C1 segment of cervical spinal cord (tissue), 14 donors: ENCODE measurements at places on chromosomes 2 and 18.

DNA sequence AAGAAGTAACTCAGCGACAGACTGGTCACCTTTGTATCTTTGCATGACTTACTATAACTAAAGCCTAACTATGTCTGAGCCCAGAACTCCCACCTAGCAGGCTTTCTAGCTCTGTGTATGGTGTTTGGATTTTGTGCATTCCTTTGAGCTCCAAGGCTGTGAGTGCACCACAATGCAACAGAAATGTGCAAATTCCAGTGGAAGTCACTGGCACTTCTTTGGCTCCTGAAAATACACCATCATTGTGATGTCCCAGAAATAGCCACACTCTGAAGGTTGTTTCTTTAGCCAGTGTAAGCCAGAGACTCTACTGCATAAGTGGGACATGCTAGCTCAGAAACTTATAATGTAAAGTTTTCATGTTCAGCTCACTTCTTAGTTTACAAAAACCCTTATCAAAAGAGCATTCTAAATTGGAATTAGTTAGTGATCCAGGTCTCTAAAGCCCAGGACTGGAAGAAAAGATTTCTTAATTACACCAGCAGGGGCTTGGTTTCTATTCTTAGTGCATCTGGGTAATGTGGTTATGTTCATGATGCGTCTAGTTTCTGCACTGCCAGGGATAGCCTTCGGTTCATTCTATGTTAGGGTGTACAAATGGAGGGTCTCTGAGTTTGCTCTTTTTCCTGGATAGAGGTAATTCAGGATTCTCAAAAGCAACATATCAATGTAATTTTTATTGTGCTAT lies 1239.5 kb upstream of the ZEB2 start:
- DNase-seq = no peak

DNA sequence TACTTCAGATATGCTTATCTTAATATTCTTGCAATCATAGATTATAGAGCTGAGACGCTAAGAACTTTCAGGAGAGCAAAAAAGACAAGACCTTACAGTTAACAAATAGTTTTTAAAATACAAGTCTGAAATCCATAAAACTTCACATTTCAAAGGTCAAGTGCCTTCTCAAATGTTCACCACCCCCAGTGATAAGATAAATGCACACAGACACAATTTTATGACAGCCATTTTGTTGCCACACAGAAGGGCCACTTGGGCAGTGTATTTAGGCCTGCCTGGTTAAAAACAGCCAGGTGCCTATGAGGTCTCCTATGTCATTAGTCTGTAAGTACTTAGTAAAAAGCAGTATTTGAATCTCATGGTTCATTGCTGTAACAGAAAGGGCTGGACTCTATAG lies 8.1 kb upstream of the PSTPIP2 start:
- no peak for DNase-seq

DNA sequence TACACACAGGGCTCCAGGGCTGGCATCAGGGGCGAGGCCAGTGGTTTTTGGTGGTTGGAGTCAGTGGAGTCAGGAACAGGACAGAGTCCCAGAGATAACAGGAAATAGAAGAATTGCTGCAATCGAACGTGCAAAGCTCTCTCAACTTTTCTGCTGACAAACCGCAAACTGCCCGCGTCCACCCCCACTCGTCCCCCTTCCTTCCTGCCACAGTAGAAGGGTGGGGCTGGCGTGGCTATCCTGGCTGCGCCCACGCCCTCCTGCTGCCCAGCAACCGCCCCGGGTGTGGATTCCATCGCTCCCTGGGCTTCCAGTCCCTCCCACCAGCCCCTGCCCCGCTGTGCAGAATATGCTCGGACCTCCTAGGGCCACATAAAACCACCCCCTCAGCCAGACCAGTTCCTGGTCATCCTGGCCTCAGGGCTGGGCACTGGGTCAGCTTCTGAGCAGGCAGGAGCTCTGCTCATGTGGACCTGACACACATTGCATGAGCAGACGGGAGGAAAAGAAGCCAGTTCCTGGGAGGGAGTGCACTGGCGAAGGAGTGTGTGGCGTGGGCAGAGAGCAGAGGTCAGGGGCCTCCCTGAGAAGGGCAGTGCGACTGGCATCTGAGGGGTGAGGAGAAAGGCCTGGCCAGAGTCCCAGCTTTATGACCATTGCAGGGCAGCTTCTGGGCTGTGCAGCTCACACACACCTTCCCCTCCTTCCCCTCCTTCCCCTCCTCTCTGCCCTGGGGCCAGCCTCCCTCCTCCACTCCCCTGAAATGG lies 85.4 kb upstream of the ATG16L1 start:
- DNase-seq = no peak

- no peak for DNase-seq
Observed at GRCh38 chr2:189171956-189172609, 7.5 kb downstream of the COL5A2 start.

DNA sequence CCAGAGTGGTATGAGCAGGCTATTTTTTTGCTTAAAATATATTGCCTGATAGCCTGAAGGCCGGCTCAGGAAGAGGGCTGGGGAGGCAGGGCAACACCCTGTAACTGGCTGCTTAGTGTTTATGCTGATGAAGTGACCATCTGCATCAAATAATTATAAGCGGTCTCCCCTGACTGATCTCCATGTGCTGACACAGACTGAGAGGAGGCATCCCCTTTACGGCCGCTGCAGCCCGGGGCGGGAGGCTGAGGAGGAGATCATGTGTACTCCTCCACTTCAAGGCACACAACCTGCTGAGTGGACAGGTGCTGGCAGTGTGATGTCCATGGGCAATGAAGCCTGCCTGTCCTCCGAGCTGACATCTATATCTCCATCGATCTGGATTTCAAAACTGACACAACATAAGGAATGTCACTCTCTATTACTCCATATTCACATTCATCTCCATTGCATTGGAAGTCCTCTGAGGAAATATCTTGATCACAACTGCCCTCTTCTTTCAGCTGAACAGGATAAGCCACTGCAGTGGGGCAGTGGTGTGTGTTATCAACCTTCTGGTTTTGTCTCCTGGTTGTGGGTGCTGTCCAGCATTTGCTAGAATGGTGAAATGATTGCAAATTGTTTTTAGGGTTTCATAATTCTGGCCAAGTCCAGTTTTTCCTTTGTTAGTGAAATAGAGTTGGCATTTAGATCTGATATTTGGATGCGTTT lies 143.5 kb downstream of the AQP4 start:
- DNase-seq = no peak

GRCh38 chr2:99537910-99538485 lies 48.2 kb upstream of the REV1 start:
- DNase-seq = no peak

DNA sequence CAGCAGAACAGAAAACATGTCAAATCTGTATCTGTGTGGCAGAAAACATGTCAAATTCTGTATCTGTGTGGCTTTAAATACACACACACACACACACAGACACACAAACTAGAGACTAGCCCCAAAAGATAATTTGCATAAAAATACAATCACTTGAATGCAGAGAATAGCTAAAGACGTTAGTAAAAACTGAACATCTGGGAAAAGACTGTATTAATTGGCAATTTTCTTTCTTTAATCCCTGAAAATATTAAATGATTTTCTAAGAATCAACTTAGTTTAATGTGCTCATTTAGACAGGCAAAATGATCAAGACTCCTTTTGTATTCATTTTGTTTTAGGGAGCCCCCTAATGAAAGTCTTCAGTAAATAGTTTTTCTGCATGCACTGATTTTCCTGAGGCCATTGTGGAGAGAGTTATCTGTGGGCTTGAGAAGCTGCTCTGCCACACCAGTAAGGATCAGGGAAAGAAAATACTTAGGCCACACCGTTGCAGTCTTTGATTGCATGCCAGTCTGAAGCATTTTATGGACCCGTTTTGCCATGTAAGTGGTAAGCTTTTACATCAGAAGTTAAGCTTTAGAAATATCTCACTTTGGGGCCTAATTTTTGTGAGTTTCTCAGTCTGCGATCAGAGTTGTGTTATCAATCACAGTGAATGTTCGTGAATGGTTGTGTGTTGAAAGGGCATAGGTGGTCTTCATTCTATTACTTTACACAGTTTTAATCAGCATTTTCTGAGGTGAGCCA lies 2.2 kb downstream of the SPATS2L start:
- DNase-seq = no peak

DNA sequence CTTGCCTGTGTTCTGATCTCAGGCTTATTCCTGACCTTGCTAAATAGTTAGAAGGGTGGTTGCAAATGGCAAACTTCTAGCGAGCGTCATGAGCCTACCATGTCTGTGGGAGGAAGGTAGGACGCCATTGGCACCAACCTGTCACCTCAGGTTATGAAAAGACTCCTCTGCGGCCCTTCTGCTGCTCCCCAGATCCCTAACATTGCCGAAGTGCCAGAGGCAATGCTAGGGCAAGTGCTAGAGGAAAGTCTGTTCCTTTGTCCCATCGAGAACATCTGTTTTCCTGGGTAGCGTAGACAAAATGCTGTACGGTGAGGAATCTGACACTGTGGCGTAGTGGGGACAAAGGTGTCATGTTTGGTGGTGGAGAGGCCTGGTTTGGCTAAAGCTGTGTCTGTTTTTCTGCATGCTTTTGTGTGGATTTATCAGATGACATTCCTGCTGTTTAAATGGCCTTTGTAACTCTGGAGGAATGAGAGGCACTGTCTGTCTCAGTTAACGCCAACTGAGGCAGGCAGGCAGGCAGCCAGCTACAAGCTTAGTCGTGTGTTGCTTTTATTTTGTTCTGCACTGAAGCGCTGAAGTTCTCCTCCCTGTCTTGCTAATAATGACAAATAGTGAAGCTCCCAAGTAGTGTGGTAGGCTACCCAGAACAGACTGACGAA lies 94.1 kb downstream of the PRPF40A start:
- no peak for DNase-seq

GRCh38 chr2:72095364-72095763 lies 52.3 kb downstream of the CYP26B1 start:
- DNase-seq = no peak

DNA sequence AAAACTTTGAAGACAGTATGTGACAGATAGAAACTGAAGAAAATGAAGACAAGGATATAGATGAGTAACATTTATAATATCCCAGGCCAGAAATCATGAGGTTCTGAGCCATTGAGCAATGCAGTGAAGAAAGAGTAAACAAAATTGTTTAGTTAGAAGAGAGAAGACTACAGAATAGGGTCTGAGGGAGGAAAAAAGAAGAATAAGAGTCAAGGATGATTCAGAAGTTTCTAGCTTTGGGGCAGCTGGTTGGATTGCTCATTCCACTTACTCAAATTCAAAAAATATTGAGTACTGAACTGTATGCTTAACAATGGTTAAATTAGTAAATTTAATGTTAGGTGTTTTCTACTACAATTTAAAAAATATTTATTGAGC lies 155.0 kb upstream of the OTX1 start:
- no peak for DNase-seq

GRCh38 chr2:64342195-64343099 lies 111.5 kb upstream of the LGALSL start:
- no peak for DNase-seq

DNA sequence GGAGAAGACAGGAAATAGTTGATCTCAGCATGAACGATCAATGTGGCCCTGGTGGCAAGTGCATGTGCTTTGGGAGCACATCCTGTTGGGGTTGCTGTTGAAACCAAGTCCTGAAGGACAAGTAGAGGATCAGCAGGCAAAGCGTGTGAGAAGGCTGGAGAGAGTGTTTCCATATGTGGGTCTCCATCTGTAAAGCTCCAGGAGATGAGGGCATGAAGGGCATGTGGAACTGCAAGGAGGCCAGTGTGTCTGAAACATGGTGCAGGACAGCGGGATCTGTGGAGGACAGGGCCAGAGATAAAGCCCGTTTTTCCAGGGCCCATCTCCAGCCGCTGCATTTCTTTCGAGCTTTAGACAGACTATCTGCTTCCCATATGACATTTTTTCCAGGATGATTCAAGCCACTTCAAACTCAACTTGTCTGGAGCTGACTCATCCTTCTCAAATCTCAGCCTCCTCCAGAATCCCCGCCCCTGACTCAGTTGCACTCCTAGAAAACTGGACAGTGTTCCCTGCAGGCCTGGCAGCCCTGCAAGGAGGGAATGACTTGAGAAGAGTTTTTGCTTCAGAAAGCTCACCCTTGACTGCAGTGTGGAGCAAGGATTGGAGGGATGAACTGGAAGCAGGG lies 226.1 kb downstream of the VAPA start:
- DNase-seq = no peak
